Stimulated activated CD4-positive, alpha-beta T cell treated with anti-CD3 and anti-CD28 coated beads, TNF-alpha, amount 100 ng/mL, for 4 hours (primary cell): ENCODE measurements at places on chromosomes 6 and 20.

DNA sequence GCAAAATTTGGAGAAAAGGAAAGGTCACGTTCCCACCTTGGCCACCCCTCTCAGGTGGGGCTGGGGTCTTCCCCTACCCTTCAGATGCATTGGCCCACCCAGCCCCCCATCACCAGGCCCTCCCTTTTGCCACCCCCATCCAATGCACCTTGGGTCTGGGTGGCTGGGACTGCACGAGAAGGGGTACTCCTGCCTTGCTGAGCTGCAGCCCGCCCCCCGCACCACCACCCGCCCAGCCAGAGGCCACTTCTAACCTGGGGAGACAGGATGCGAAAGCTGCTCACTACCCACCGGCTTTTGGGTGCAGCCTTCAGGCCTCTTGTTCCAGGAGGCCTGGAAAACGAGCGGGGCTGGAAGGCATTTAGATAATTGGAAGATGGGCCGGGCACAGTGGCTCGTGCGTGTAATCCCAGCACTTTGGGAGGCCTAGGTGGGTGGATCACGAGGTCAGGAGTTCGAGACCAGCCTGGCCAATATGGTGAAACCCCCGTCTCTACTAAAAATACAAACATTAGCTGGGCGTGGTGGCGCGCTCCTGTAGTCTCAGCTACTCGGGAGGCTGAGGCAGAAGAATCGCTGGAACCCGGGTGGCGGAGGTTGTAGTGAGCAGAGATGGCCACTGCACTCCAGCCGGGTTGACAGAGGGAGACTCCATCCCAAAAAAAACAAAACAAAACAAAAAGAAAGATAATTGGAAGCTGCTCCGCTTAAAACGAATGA, 1.2 kb upstream of the CDC25B start:
- DNase-seq: no peak

DNA sequence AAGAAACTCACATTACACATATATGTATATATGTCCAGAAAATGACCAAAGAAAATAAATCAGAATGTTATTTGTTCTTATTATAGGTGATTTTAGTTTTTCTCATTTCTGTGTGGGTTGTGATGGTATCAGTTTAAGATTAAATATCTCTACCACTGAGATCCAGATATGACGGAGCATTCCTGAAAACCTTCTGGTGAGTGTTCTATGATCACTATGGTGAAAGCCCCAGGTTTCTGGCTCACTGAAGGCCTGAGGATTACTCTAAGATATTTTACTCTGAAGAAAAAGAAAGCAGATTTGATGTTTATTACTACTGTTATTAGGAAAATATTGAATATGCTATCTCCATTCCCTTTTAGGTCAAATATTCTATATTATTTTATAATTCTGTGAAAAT, 62.8 kb upstream of the L3MBTL3 start:
- DNase-seq: no peak

DNA sequence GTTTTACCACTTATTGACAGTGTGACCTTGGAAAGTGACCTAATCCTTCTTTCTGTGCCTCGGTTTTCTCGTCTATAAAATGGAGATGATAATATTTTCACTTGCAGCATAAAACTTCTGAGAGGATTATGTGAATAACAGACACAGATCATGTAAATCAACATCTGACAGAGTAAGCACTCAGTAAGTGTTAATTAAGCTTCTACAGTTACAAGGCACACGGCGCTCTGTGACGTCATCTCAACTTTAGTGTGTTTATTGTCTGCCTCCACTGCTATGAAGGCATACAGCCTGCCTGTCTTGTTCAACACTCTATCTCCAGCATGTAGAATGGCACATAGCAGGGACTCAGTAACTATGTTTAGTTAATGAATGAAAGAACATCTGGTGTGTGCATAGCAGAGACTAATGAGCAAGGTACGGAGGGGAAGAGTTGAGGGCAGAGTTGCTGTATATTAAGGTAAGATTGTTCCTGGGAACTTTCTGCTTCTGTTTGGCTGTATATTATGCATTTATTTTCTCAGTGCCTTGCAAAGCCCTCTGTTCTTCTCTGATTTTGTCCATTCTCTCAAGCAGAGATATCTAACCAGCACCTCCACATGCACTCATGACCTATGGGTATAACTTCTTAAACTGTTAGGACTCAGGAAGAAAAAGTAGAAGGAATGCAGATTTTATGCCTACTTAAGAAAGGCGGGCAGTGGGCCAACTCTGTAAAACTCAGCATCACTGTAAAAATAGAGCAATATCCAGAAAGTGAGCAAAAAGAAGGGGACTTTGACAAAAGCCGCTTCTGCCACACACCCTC, 66.4 kb upstream of the STMND1 start:
- no peak for DNase-seq

DNA sequence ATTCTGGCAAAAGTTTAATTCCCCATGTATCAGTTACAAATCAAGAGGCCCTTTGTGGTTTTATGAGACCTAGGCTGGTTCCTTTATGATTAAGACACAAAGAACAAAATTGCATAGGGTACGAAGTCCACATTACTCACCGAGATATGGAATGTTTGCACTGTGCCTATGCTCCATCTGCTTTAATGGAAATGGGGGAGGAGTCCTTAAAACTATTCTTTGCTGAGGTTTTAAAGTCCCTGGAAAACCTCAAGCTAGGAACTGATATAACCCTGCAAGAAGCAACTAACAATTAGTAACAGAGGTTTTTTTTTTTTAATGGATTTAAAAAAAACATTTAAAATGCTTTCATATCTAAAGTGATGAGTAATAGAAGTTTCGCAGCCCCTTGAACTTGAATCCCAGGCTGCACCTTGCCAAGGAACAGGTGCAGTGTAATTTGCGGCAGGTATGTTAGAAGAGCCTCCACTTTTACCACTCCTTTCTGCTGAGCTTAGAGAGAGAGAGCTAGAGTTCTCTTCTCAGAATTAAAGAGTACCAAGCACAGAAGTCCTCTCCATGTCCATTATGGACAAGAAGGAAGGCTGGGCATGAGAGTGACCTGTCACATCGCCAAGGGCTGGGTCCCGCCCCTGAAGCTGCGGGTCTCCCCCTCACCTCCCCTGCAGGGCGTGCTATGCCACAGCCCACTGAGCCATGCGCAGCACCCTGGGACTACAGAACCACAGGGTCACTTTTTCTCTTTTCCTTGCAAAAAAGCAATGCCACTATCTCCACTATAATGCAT, 2.3 kb downstream of the SERPINB1 start:
- no peak for DNase-seq

DNA sequence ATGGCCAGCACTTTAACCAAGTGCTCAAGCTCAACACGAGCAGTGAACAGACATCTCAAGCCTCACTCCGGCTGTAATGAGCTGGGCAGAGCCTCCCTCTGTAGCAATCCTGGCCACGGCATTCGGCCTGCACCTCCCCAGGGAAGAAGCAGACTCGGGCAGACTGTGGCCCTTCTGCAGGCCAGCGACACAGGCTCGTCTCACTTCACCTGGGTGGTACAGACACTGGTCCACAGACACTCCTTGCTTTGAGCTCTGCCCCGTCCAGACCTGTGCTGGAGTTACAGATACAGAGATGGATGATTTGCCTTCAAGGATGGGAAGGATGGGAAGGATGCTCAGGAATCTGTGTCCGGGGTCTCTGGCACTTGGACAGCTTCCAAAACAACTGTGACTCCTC, 300.9 kb downstream of the PREX1 start:
- DNase-seq: no peak
